ENCODE measurements at places on chromosomes 3 and 15. TPM values are rescaled to one million over a fixed set of nuclear protein-coding genes. Genes with fewer than 3 reads are reported as not detected.
A peak's percentile ranks its signal among the peaks of the same experiment; 100 is the strongest.

The LSAMP gene
- total RNA-seq, result 24.6 TPM

The ANKUB1 gene
- not detected for total RNA-seq

The FAM3D gene
- 4.0 TPM for total RNA-seq

The TEX55 gene
- total RNA-seq, result not detected

The ARGFX gene
- total RNA-seq, result not detected

GRCh38 chr3:61452535-61453090 lies 108.8 kb upstream of the PTPRG start:
- no peaks in the 10 kb centered on the region for H3K4me1 ChIP-seq
- DNase-seq, result no peak
- no peaks in the 10 kb centered on the region for H3K36me3 ChIP-seq
- no peak overlapping the region for H3K4me3 ChIP-seq
- H3K27ac ChIP-seq, result no peak overlapping the region

- H3K4me1 ChIP-seq, result no peaks in the 10 kb centered on the region
- no peak overlapping the region for H3K4me3 ChIP-seq
- DNase-seq, result no peak
- H3K27ac ChIP-seq, result no peak overlapping the region
- H3K36me3 ChIP-seq, result no peaks in the 10 kb centered on the region
These were observed 137.8 kb upstream of the CNTN3 start for GRCh38 chr3:74752290-74752689.

- H3K36me3 ChIP-seq, result peaks cover 11% of the 10 kb centered on the region
- H3K4me3 ChIP-seq, result no peak overlapping the region
- H3K27me3 ChIP-seq, result no peaks in the 10 kb centered on the region
These were observed 24.9 kb downstream of the ABTB1 start for GRCh38 chr3:127697551-127698240.

GRCh38 chr3:171415070-171415469 lies 45.1 kb downstream of the TNIK start:
- H3K4me1 ChIP-seq, result peaks cover 15% of the 10 kb centered on the region
- H3K4me3 ChIP-seq, result no peak overlapping the region
- no peak for DNase-seq
- no peaks in the 10 kb centered on the region for H3K27me3 ChIP-seq
- no peaks in the 10 kb centered on the region for H3K36me3 ChIP-seq
- H3K27ac ChIP-seq, result no peak overlapping the region

- peak overlapping the region; percentile 97 for H3K27ac ChIP-seq
- peak overlapping the region; percentile 96 for H3K4me3 ChIP-seq
- H3K4me1 ChIP-seq, result peaks cover 26% of the 10 kb centered on the region
- peaks cover 36% of the 10 kb centered on the region for H3K36me3 ChIP-seq
These were observed 1.0 kb downstream of the PDE12 start for GRCh38 chr3:57557085-57557537.

- no peaks in the 10 kb centered on the region for H3K4me1 ChIP-seq
- peaks cover 12% of the 10 kb centered on the region for H3K27me3 ChIP-seq
- no peak overlapping the region for H3K4me3 ChIP-seq
- H3K27ac ChIP-seq, result no peak overlapping the region
These were observed 3.9 kb upstream of the BDH1 start for GRCh38 chr3:197559651-197560050.

DNA sequence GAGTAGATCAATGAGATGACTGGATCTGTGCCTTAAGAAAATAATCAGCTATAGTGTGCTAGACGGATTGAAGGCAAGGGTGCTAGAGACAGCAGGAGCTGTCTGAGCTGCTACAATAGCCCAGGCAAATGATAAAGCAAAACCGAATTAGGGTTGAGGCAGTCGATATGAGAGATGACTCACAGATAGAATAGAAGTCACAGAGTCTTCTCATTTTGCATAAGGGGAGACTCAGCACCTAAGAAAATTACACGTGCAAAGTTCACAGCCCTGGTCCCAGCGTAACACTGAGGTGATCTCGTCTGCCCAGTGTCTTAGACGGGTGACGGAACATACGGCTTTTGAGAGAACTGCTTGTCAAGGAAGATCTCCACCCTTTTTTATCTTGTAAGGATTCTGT lies 11.6 kb downstream of the LPP start:
- H3K27ac ChIP-seq, result no peak overlapping the region
- peaks cover 18% of the 10 kb centered on the region for H3K4me1 ChIP-seq
- H3K36me3 ChIP-seq, result no peaks in the 10 kb centered on the region
- no peak overlapping the region for H3K4me3 ChIP-seq
- no peaks in the 10 kb centered on the region for H3K27me3 ChIP-seq

DNA sequence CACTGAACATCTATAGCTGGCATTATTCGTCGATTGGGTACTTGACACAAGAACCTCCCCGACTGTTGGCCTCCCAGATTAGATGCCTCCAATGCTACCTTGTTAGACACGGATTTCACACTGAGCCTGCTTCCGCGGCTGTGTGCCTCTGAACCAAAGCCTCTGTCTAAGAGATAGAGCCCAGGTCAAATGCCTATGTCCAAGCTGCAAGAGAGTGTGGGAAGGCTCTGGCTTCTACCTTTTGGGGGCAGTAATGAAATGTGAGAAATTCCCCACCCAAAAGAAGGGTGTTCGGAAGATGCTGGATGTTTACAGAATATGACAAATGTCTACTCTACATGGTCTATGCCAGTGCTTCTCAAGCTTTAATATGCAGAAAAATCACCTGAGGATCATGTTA lies 2.0 kb upstream of the RPUSD2 start:
- H3K4me3 ChIP-seq, result no peak overlapping the region
- H3K27ac ChIP-seq, result no peak overlapping the region
- peaks cover 23% of the 10 kb centered on the region for H3K4me1 ChIP-seq

Measured in upper lobe of right lung (tissue), 1 donor.